Suprapubic skin (tissue), 4 donors: ENCODE measurements at places on chromosomes 6 and 20. TPM values are rescaled to one million over a fixed set of nuclear protein-coding genes. Genes with fewer than 3 reads are reported as not detected.

Gene YTHDF1
- 32.9 TPM for total RNA-seq

Gene SPEF1
- not detected for total RNA-seq

Gene ABHD16A
- 54.9 TPM for total RNA-seq

Gene WFDC2
- total RNA-seq, result 29.6 TPM

GRCh38 chr6:159978291-159979135, 9.6 kb downstream of the IGF2R start:
- peak; percentile 53 for DNase-seq

GRCh38 chr20:37870294-37870693, 32.6 kb upstream of the VSTM2L start:
- DNase-seq, result no peak

DNA sequence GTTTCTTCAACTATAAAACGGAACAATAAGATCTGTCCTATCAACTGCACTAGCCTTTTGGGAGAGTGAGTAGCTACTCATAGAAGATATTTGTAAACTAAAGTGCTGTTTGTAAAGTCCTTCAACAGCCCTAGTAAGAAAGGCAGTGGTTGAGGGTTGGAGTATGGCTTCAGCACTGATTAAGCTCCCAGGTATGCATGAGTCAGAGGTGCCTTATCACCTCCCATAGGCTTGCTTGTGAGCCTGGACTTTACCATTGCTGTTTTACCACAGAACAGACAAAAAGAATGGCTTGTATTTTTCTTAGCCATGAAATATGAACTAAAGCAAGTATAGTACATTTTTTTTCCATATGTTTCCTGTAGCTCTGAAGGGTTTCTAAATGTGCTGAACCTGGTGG, 44.1 kb downstream of the SAMD3 start:
- DNase-seq, result no peak

DNA sequence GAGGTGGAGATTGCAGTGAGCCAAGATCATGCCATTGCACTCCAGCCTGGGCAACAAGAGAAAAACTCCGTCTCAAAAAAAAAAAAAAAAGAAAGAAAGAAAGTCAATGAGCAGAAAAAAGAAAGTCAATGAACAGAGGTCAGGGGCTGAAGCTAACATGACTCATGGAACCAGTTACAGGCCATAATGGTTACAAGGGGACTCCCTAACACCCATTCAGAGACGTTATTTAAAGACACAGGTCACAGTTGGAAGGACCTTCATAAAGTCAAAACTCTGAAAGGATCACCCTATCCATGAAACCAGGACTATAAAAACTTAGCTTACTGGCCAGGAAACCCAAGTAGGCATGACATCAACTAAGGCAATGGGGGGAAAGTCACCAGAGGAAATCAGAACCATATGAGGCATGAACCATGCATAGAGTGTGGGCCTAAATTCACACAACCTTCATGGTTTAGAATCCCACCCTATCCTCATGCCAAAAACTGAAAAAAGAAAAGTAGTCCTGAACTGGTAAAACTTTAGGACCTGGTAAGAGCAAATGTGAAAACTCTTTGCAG, 18.2 kb downstream of the FBXL4 start:
- no peak for DNase-seq

Gene ECT2L
- not detected for total RNA-seq

GRCh38 chr6:139016337-139017213, 12.0 kb upstream of the ABRACL start:
- no peak for DNase-seq

DNA sequence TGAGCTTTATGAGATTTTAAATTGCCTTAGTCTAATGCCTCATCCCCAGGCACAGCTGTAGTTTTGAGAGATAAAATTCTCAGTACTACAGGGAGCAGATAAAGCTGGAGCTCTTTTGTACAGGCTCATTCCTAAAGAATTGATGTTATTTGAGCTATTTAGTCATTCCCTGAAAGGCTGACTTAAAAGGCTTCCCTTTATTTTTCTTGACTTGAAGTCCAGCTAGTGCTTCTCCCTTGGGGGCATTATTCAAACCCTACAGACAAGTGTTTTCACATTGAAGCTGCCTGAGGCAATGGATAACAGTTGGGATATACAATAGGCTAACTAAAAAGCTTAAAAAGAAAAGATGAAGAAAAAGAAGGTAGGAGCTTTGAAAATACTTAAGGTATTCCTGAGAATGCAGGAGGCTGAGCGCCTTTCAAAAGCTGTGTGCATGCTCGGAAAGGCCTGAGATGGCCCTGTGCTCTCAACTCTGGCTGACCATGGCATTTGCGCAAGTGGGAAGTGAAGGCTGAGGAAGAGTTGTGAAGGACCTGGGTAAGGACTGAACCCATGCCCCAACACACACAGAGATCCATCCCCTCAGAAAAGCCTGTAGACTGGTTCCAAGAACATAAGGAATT, 315.1 kb downstream of the SMOC2 start:
- no peak for DNase-seq

DNA sequence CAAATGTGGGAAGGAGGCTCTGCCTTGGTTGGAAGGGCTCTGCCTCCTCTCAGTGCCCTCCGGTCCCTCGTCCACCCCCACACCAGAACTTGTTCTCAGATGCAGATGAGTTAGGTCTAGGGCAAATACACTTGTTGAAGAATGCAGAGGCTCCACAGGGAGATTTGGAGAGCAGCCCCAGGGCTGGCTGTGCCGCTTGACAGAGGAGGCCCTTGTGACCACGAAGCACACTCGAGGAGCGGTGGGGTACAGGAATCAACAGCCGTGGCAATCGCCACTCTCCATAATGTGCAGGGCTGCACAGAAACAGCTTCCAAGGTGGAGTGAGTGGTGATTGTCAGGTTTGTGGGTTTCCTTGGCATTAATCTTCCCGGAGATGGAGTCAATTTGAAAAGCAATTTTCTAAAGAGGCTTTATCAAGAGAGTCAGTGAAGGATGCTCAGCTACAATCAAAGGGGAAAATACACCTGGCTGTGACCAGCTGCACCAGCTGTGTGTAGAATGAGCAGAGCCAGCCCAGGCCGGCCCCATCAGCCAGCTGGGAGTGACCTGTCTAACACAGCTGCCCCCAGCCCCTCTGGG, 59.5 kb downstream of the BFSP1 start:
- no peak for DNase-seq

- DNase-seq, result no peak
Observed at GRCh38 chr20:20710443-20711315, 1.8 kb downstream of the RALGAPA2 start.

GRCh38 chr6:107560657-107561056, 70.7 kb downstream of the SOBP start:
- DNase-seq, result no peak

DNA sequence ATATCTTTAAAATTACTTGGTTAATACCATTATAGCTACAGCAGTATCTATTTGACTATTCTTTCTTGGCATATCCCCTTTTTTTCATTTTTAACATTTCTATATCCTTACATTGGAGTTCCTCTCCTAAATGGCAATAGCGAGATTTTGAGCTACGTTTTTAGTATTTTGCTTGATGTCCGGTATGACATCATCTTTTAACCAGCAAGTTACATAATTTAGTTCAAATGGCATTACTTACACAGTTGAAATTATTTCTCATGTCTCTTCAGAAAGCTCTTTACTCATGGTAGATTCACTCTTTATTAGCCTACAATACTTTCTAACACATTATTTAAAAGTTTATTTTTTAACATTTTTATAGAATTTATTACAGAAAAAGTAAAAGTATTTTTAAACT, 701.7 kb upstream of the EPHA7 start:
- no peak for DNase-seq

- DNase-seq, result no peak
Observed at GRCh38 chr6:150211700-150212511, 69.1 kb downstream of the PPP1R14C start.

- DNase-seq, result no peak
Observed at GRCh38 chr6:57313711-57314471, 3.5 kb upstream of the PRIM2 start.

GRCh38 chr6:16067568-16067967, 61.3 kb upstream of the MYLIP start:
- no peak for DNase-seq

GRCh38 chr6:14750059-14750661, 495.7 kb upstream of the JARID2 start:
- DNase-seq, result no peak

GRCh38 chr6:43013097-43013842, 476 bp downstream of the MEA1 start:
- no peak for DNase-seq

- DNase-seq, result no peak
Observed at GRCh38 chr6:136420853-136421252, 129.4 kb downstream of the MAP7 start.

GRCh38 chr20:50804437-50805348, 9.8 kb downstream of the BCAS4 start:
- DNase-seq, result no peak

GRCh38 chr20:55882910-55883309, 122.4 kb downstream of the CBLN4 start:
- no peak for DNase-seq

Gene RCAN2
- 13.8 TPM for total RNA-seq

GRCh38 chr6:42026540-42026939, 23.8 kb upstream of the TAF8 start:
- DNase-seq, result no peak

Gene AIF1
- total RNA-seq, result 2.6 TPM

DNA sequence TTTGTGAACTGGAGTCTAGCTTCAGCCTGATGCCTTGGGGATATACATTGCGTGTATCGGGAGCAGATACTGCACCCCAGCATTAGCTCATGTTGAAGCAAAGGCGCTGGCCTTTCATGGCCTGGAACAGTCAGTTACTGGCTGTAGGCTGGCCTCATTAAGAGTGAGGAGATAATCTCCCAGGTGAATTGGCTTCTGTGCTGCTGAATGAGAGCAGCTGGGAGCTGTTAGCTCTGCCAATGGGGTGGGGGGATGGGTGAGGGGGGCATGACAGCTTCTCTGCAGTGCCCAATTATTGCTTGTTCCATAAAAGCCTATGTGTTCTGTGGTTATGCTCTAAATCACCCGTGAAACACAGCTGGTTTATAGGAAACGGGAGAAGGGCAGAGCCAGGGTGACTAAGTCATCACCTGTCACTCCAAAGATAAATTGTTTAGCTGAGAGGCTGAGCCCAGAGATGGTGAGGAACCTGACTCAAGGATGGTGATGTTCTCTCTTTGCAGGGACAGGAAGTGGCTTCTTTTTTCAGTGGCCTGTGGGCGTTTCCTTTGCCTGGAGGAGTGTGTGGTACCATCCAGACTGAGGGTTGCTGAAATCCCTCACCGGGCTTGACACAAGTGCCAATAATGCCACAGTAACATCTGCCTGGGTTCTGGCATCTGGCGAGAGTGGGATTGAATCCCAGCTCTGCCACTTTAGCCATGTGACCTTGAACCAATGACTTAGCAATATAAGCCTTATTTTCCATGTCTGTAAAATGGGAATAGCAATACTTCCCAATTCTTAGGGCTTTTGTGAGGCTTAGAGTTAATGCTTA, 170.8 kb downstream of the BCAS1 start:
- peak; percentile 21 for DNase-seq

GRCh38 chr6:121516331-121516730, 80.9 kb downstream of the GJA1 start:
- no peak for DNase-seq

Gene OOEP
- not detected for total RNA-seq
